ENCODE measurements at places on chromosomes 12 and 14. TPM values are rescaled to one million over a fixed set of nuclear protein-coding genes. Genes with fewer than 3 reads are reported as not detected.

Gene ANKLE2
- total RNA-seq, result 78.0 TPM

Gene SSTR1
- 0.85 TPM for total RNA-seq

GRCh38 chr14:90551070-90551704, 154.4 kb downstream of the CALM1 start:
- peak overlapping the region; percentile 79 for H3K27ac ChIP-seq
- no peaks in the 10 kb centered on the region for H3K36me3 ChIP-seq
- H3K27me3 ChIP-seq, result no peaks in the 10 kb centered on the region
- no peak for DNase-seq
- no peak overlapping the region for H3K4me3 ChIP-seq

DNA sequence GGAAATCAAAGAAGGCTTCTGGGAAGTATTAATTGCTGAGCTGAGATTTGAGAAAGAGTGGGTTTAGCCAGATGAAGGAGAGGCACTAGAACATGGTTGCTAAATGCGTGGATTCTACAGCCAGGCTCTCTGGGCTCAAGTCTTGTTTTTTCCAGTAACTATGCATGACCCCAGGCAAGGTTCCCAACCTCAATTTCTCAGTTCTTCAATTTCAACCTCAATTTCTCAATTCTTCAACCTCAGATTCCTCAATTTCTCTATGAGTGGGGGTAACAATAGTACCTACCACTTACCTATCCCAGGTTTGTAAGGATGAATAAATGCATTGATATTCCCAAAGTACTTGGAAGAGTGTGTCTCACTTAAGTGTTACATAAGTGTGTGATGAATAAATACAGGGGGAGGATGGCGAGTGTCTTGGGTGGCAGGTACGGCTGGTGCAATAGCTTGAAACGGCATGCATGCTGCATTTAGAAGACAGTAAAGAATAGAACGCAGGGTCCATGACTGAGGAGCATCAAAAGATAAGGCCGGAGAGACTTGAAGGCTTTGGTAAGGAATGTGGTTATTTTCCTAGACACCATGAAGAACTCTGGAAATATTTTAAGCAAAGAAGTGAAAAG, 149.1 kb upstream of the ATP2B1 start:
- H3K36me3 ChIP-seq, result no peaks in the 10 kb centered on the region
- DNase-seq, result no peak
- peaks cover 5% of the 10 kb centered on the region for H3K4me1 ChIP-seq
- no peak overlapping the region for H3K4me3 ChIP-seq
- H3K27ac ChIP-seq, result no peak overlapping the region
- no peaks in the 10 kb centered on the region for H3K27me3 ChIP-seq

- DNase-seq, result no peak
- H3K27me3 ChIP-seq, result no peaks in the 10 kb centered on the region
- H3K4me3 ChIP-seq, result no peak overlapping the region
- peaks cover 6% of the 10 kb centered on the region for H3K4me1 ChIP-seq
- H3K36me3 ChIP-seq, result no peaks in the 10 kb centered on the region
- no peak overlapping the region for H3K27ac ChIP-seq
These were observed 102.5 kb upstream of the EIF5 start for GRCh38 chr14:103231376-103232019.

- no peaks in the 10 kb centered on the region for H3K4me1 ChIP-seq
- no peaks in the 10 kb centered on the region for H3K27me3 ChIP-seq
- H3K36me3 ChIP-seq, result no peaks in the 10 kb centered on the region
These were observed 89.4 kb downstream of the OTX2 start for GRCh38 chr14:56720703-56721460.

DNA sequence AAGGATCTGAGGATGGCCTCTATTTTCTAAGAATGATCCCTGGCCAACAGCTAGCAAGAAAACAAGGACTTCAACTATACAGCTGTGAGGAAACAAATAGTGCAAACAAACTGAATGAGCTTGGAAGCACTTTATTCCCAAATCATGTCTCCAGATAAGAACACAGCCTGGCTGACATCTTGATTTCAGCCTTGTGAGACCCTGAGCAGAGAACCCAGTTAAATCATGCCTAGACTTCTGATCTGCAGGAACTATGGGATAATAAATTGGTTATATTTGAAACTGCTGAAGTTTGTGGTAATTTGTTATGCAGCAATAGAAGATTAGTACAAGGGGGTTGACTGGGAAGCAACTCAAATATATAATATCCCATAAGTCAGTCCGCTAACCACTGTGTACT, 183.9 kb upstream of the BMP4 start:
- no peaks in the 10 kb centered on the region for H3K4me1 ChIP-seq
- H3K36me3 ChIP-seq, result no peaks in the 10 kb centered on the region
- DNase-seq, result no peak
- no peak overlapping the region for H3K27ac ChIP-seq

Data from thoracic aorta (tissue), 2 donors.